ENCODE measurements at places on chromosomes 12 and 14. TPM values are rescaled to one million over a fixed set of nuclear protein-coding genes. Genes with fewer than 3 reads are reported as not detected.

The FAM222A gene
- 0.30 TPM for total RNA-seq

The LBHD2 gene
- total RNA-seq, result not detected

The RTN1 gene
- total RNA-seq, result 15.4 TPM

The PPP1R12A gene
- total RNA-seq, result 133 TPM

The EPYC gene
- total RNA-seq, result not detected

The SLC35E3 gene
- 5.3 TPM for total RNA-seq

The KLHDC2 gene
- 76.0 TPM for total RNA-seq

The KRT73 gene
- not detected for total RNA-seq

The CIROP gene
- not detected for total RNA-seq
